ENCODE measurements at places on chromosomes 16 and 17.

- DNase-seq: peak; percentile 37
These were observed 37.5 kb downstream of the ARHGAP17 start for GRCh38 chr16:24977678-24978075.

DNA sequence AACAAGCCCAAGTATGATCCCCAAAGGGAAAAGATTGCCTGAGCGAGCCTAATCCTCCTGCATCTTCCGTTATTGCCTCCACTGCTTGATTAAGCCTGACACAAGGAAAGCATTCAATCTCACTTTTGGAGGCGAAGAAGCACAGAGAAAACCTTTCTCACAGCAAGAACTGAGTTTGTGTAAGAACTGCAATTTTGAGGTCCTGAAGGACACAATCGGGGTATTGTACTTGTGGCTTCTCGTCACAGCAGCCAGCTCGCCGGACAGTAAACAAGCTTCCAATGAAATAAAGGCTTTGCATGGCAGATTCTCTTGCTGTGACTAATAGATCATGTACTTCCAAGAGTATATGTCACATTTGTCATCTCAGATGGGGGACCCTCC, 18.7 kb upstream of the FOXF1 start:
- no peak for DNase-seq

DNA sequence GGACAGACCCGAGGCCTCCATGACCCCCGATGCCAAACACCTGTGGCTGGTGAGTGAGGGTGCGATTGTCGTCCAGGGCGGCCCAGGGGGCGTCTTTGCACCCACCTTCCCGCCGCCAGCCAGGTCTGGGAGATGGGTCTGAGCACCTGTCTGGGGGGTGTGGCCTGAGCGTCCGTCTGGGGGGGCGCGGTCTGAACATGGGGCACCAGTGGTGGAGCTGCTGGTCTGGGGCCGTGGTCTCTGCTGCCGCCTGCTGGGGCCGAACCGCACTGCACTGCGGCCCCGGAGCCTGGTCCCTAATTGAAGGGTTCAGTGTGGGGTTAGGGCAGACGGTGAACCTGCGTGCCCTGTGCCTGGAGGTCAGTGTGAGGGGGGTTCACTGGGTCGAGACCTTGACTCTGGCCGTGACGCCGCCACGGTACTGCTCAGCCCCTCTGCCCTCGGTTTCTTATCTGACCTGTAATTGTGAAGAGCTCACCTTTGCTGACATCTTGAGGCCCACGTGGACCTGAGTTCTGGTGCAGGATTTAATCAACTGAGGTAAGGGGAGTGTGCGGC, 12.6 kb upstream of the TCF25 start:
- DNase-seq: no peak

- no peak for DNase-seq
These were observed 5.5 kb downstream of the CYBC1 start for GRCh38 chr17:82444941-82445521.

GRCh38 chr16:85279825-85280545, 167.7 kb upstream of the CIBAR2 start:
- DNase-seq: no peak

GRCh38 chr17:80114758-80115157, 13.4 kb downstream of the GAA start:
- no peak for DNase-seq

DNA sequence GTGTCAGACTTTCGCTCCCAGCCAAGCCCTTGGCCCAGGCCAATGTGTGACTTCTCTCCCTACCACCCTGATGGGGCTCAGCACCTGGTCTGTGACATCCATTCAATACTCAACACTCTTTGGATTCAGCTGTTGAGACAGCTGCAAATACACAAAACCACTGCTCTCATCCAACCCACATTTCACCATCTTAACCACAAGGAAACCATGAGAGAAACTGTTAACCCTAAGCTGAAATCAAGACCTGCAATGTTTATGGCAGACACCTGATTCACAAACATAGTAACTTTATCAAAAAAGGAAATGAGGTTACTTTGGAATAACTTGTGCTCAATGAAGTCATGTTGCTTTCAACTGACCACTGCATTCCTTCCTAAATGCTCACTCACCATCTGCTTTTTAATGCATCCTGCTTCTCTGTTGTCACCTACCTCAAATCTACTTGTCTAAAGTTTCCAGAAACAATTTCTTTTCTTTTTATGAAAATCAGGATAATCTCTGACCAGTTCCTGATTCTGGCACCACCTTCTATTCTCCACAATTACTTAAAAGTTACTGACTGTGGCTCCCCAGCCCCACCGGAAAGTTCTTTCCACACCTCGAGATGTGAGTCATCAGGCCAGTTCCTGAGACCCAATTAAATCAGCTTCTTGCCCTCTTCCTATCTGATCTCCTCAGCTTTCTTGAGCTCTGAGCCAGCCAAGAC, 88.2 kb downstream of the NOG start:
- peak; percentile 32 for DNase-seq

DNA sequence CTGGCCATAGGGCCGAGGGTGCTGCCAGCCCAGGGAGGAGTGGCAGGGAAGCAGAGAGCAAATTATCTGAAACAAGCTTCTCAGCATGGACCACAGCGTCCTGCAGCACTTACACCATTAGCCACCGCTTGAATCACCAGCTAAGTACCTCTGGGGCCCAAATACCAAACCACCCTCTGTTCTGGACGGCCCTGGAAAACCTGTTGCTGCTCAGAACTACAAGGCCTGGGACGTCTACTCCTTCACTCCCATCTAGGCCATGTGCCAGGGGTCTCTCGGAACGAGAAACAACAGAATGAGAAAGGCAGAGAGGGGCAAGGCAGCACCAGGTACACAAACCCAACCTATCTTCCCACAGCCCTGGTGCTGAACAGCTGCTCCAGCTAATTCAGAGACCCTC, 39.9 kb upstream of the GFOD2 start:
- no peak for DNase-seq

DNA sequence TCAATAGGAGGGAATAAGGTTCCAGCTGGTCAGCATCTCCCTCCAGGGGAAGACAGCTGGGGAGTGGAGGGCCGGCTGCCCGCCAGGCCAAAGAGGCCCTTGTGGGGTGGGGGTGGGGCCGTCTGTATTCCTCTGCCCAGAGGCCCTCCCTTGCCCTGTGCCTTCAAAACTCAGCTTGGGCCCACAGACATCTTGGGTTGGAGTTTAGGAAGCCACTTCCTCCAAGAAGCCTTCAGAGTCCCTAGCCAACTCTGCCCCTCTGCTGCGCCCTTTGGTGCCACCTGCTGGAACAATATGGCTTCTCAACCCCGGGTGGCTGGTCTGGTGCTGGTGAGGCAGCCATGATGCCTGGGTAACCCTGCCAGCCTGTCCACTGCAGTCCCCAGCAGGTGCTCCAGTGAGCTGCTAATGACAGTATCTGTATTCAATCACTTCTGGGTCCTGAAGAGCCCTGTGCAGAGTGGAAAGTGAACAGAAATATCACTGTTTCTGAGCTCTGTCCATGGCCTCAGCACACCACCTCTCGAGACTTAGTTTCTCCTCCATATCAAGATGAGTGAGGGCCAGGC, 16.7 kb downstream of the HSD11B2 start:
- no peak for DNase-seq

DNA sequence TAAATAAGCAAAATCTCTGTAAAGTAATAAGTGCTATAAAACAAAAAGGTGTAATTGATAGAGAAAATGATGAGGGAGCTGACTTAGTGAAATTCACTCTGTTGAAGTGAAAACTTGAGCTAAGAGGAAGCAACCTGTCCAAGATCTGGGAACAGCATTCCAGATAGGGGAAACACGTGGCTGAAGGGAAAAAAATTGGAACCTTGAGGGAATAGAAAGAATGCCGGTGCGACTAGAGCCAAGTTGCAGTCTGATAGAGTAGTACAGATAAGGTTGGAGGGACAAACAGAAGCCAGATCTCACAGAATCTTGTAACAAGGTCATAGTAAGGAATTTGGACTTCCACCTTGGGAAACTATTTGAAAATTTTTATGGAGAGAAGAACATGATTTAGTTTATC, 623 bp upstream of the DDX52 start:
- DNase-seq: no peak

DNA sequence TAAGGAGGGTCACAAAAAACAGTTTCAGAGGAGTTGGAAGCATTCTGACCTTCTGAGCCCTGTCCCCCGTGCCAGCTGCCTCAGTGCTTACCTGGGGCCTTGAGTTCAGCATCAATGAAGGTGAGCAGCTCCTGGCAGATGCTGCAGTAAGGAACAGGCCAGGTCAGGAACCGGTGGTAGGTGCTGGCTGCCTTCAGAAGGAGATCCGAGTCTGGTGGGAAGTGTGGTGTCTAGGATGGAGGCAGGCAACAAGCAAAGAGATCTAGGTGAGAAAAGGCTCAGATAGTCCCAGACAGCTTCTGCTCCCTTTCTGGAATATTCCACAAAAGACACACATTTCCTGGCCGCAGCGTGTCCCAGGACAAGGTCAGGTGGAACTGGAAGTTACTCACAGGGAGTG, 37.2 kb upstream of the PIK3R6 start:
- no peak for DNase-seq

DNA sequence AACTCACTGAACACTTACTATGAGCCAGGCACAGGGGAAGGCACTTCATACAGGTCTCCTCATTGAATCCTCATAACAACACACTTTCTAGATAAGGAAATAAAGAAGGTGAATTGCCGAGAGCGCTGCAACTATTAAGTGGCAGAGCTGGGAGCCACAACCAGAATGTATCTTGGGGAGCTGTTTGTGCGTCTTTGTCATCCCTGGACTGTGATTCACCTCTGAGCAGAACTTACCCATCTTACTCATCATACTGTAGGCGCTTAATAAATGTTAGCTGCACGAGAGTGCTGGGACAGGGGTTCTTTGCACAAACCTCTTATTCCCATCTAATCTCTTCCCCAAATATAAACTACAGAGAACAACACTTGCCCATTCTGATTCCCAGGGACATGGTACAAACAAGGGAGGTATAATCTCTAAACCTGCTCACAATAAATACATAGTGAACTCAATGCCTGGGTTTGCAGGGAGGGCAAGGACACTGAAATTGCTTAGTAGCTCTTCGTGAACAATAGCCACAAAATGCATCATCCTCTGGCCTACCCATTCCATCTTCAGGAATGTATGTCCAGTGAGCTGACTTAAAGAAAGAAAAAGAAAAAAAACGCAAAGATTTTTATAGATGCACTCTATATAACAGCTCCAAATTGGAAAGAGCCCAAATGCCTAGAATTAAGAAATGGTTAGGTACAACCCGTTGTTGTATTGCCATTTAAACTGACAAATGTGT, 43.0 kb downstream of the MYO18A start:
- DNase-seq: no peak

GRCh38 chr17:58503866-58504265, 10.6 kb downstream of the MTMR4 start:
- no peak for DNase-seq

Measured in amniotic stem cell (primary cell).